Bladder microvascular endothelial cell (primary cell): ENCODE measurements at places on chromosomes 11 and 22. TPM values are rescaled to one million over a fixed set of nuclear protein-coding genes. Genes with fewer than 3 reads are reported as not detected.

The RRP7A gene
- total RNA-seq: 27.8 and 52.4 TPM in 2 replicates

The SOX6 gene
- total RNA-seq: 0.19 and 0.32 TPM in 2 replicates

The C1QTNF4 gene
- 0.13 and 0.16 TPM in 2 replicates for total RNA-seq

The APOA4 gene
- total RNA-seq: not detected in 2 replicates

The CCDC73 gene
- total RNA-seq: 0.06 TPM in 1 of 2 replicates, not detected in the other

The CLCF1 gene
- 1.9 and 2.7 TPM in 2 replicates for total RNA-seq

The TRIM66 gene
- 3.6 and 8.5 TPM in 2 replicates for total RNA-seq

The CRYBA4 gene
- not detected in 2 replicates for total RNA-seq

The PKP3 gene
- total RNA-seq: 0.06 and 0.16 TPM in 2 replicates

The POU2AF1 gene
- total RNA-seq: not detected in 2 replicates

The ZDHHC5 gene
- 24.0 and 41.2 TPM in 2 replicates for total RNA-seq

The NFAM1 gene
- total RNA-seq: not detected in 2 replicates

The STK33 gene
- 0.49 and 0.88 TPM in 2 replicates for total RNA-seq

The TRIM48 gene
- total RNA-seq: not detected in 2 replicates
